ENCODE measurements at places on chromosomes 2 and 18.
A peak's percentile ranks its signal among the peaks of the same experiment; 100 is the strongest.

DNA sequence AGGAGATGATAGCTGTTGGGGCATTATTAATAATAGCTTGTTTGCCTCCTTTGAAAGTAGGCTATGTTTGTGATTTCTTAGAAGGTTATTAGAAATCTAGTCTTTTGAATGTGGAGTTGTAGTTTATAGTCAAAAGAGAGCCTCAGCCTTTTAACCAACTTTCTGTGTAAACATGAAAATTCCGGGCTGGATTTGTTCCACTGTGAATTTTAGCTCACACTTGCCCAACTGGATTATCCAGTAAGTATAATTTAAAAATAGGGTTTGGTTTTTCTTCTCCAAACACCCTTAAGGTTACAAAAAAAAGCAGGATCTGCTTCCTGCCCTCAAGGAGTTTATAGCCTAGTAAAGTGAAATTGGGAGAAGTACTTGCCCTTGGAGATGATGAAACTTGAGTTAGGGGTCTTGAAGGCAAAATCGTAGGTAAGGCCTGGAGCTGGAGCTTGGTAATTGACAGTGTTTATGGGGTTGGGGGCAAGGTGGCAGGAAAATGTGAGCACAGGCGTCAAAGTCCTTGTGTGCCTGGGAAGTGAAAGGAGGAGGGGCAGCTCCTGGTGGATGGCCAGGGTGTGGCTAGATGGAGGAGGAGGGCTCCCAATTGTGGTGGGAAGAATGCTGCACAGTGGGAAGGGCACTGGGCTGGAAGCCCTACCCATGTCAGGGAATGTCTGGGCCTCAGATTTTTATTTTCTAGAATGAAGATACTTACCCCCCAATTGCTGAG is 21.3 kb downstream of the ITGA6 start:
- no peak for DNase-seq

DNA sequence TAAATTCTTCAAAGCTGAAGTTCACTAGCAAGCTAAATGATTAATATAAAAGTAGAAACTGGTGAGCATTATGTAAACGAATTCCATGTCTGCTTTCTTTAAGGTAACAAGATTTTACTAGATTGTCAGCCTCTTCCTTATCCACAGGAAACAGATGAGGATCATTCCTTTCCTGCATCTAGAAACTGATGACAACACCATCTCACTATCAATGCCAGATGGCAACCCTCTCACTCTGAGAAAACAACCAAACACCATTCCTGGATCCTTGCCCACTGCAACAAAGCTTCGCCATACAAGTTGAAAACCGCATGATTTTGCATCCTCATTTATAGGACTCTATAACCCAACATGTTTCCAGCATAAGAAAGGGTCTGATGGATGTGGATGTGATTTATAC is 122.9 kb downstream of the ZNF521 start:
- DNase-seq = no peak

GRCh38 chr2:44247924-44248323 is 27.4 kb upstream of the SLC3A1 start:
- DNase-seq = no peak

DNA sequence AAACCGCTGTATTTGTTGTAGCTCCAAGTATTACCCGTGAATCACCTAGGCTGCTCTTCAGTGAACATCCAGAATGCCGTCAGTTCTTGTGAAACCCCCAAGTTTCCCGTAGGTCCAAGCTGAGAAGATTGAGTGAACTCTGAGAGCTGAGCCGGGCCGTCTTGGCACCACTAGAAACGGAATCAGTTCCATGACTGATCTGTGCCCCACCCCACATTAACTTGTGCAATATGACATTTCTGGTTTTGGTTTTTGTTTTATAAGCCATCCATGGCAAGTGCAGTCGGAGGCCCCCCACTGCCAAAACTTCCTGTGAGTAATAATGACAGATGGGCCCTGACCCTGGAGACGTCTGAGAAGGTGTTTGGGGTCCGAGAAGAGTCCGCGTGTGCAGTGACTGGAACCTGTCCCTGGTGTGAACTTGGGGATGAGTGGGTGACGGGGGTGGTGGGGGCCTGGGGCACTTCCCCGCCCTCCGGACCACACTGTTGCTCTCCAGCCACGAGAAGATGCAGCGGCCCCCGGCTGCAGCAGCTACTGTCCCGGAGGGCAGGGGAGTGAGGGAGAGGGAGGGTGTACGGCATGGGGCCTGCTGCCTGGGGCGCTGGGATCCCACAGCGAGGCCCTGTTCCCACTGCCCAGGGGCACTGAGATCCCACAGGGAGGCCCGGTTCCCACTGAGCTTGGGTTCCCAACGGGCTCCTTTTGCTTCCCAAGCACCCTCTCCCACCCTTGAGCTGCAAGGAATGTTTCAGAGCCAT is 26.5 kb downstream of the NFATC1 start:
- DNase-seq = no peak

GRCh38 chr18:35624146-35624545 is 42.6 kb downstream of the GALNT1 start:
- no peak for DNase-seq

- no peak for DNase-seq
Measured at GRCh38 chr2:97712693-97713295, 582 bp upstream of the ZAP70 start.

GRCh38 chr2:103660519-103660918 is 898.7 kb downstream of the TMEM182 start:
- DNase-seq = no peak

DNA sequence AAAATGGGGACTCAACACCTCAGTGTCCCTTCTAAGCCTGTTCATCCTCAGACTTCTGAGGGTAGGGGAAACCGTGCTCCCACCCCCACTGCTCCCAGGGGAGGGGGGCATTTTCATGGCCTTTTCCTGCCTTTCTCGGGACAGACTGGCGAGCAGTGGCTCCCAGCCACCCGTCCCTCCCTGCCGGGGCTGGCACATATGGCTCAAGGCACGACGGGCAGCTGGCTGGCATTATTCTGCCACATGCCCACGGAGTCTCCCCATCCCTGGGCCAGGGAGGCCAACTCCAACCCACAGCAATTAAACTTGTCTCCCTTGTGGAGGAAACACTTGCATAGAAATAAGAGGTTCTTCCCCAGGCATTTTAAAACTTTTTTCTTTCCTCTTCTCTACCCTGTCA is 148.5 kb upstream of the CBLN2 start:
- no peak for DNase-seq

GRCh38 chr2:205259121-205259520 is 423.2 kb upstream of the NRP2 start:
- no peak for DNase-seq

- DNase-seq = no peak
Measured at GRCh38 chr2:204840504-204840903, 295.2 kb downstream of the PARD3B start.

DNA sequence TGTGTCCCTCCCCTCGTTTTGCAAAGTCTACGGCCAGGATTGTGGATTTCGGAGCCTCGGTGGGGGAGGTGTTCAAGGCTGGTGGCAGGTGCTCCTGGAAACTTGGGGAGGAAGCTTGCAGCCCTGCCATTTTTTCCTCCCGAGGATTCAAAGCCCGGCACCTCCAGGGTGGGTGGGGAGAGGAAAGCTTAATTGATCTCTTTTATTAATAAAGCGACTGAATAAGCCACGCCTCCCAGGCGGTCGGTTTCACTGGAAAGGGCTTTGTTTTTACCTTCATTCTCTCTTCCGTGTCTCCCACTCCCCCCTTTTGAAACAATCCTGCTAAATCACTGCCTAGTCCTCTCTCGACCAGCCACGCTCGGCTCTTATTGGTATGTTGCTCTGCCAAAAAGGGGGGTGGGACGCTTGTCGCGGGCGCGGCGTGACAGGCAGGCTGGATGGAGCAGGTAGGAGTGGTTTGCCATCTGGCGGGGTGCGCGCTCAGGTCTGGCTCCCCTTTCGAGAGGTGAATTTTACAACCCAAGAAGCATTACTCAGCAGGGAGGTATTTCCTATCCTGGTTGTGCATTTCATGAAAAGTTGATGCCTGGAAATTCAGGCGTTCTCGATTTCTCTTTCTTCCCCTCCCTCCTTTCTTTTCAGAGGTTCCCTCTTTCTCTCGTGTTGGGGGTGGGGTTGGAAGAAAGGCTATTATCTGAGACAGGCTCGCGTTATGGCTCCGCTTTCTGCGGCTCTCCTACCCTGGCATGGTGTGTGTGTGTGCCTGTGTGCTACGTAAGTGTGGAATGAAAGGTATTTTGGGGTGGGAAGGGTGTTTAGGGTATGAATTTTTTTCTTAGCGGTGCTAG is 1.4 kb downstream of the NEDD4L start:
- DNase-seq = peak; percentile 11

DNA sequence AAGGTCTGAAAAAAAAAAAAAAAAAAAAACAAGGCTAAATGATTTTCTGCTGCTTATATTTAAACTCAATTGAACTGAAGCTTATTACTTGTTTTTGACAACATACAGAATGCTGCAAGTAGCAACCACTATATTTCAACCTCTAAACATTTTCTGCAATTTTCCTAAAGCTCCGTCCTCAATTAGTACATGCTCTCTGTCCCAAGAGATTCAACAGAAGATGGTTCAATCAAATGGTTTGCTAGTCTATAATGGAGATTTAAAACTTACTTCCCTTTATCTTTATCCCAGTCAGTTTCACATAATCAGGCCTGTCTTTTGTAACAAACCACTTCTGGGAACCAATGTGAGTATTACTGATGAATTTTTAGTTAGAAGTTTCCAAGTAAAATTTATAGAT is 485.1 kb upstream of the CDH7 start:
- no peak for DNase-seq

DNA sequence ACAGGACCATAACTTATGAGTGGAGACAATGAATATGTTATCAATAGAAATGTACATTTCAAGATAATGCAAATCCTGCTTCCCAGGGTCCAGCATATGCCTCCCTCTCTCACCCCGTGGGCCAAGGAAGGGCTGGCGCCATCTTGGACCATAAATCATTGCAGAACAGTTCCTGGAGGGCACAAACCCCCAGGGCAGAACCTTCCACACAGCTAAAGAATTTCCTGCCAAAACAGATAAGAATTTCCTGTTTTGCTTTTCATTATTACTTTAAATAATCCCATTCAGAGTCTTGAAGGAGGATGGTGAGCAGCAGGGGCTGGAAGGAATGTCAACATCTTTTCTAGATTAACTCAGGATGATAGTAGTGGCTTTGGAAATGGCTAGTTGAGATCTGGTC is 53.7 kb downstream of the EHD3 start:
- no peak for DNase-seq

DNA sequence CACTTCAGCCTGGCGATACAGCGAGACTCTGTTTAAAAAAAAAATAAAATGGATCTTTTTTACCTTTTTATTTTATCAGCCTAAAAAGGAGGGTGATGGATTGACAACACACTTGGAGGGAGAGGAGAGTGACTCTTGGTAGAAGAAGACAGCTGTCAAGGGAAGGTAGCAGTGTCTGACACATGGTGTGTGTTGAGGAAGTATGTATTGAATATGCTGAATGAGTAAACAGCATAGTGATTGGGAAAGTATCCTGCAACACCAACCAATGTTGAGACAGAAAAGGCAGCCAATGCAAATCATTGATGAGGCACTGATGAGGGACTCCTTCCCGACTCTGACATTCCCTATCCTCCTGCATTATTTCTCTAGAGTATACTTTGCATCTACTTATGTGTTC is 306.4 kb downstream of the LPIN1 start:
- DNase-seq = no peak

- no peak for DNase-seq
Measured at GRCh38 chr2:239666053-239666854, 265.4 kb upstream of the HDAC4 start.

GRCh38 chr18:23259701-23260681 is 124.7 kb downstream of the CABLES1 start:
- no peak for DNase-seq

GRCh38 chr2:69916106-69916505 is 1.2 kb downstream of the MXD1 start:
- DNase-seq = no peak

DNA sequence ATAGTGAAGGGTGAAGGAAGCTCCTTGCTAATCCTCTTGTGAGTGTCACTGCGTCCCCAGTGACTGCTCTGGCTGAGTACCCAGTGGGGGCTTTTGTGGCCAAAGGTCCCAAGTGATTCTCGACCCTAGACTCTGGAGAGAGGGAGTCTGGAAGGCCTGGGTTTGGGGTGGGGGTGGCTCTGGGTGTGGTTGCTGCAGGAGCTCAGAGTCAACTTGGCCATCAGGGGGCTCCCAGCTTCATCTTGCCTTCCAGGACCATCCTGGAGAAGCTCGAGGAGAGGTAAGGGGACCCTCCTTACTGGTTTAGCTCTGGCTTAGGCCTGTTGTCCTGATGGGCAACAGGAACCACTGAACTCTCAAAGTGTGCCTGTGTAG is 592 bp downstream of the PSD4 start:
- no peak for DNase-seq

GRCh38 chr2:216683846-216684245 is 11.5 kb downstream of the IGFBP5 start:
- DNase-seq = no peak

DNA sequence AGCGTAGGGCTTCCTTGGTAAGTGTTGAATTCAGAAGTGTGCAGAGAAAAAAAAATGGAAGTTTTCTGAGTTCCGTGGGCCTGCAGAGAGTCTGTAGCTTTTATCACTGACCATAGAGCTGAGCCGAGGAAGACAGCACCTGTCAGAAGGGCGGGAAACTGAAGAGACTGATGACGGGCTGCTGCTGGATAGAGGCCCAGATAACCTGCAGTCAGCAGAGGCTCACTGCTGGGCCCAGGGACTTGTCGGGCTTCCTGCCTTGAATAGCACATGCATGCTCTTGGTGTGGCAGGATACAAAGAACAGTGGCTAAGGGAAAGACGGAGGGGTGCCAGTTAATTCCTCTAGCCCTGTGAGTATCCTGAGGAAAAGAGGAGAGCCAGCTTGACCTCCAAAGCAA is 166.4 kb downstream of the MGAT5 start:
- DNase-seq = no peak
